ENCODE measurements at places on chromosomes 13 and 19.

DNA sequence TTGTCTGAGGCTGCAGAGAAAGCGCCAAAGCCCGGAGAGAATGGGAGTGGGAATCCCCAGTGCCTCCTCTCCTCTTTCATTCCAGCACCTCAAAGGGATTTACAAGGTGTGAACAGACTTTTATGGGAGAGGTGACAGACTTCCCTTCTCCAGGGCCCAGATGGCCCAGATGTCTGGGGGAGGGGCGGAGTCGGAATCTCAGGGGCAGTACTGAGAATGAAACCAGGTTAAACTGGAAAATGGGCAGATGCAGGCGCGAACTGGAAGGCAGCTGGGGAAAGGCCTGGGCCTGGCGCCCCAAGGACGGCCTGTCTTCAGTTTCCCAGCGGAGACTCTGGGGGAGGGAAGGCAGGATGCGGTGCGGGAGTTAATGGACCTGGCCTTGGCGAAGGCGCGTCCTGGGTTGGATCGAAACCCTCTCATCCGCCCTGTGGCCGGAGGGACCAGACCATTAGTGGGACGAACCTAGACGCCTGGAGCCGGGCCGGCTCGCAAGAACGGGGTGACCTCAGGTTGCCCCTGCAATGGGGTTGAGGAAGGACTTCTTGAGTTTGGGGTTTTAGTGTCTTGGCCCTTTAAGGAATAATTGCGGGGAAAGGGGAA lies 592 bp upstream of the TRIP10 start:
- H3K4me3 ChIP-seq, result peak overlapping the region; percentile 97
- no peaks in the 10 kb centered on the region for H3K27me3 ChIP-seq
- peak overlapping the region; percentile 96 for H3K27ac ChIP-seq
- DNase-seq, result no peak
- peaks cover 42% of the 10 kb centered on the region for H3K4me1 ChIP-seq

- H3K27ac ChIP-seq, result peak within 1 kb of the TSS; percentile 92
- peaks cover 29% of the 10 kb centered on the region for H3K36me3 ChIP-seq
- H3K27me3 ChIP-seq, result no peaks in the 10 kb centered on the region
- peak within 1 kb of the TSS; percentile 90 for H3K4me3 ChIP-seq
Observed at GRCh38 chr13:102773441-102774213, at the start of gene TEX30. Gene TEX30 (minus strand): TSS chr13:102773786. CDS start chr13:102770026, 3,760 bp downstream.

- no peak overlapping the region for H3K27ac ChIP-seq
- H3K4me3 ChIP-seq, result no peak overlapping the region
- no peak for DNase-seq
- H3K36me3 ChIP-seq, result no peaks in the 10 kb centered on the region
- peaks cover 80% of the 10 kb centered on the region for H3K4me1 ChIP-seq
Observed at GRCh38 chr13:22107549-22107948, 436.7 kb downstream of the FGF9 start.

DNA sequence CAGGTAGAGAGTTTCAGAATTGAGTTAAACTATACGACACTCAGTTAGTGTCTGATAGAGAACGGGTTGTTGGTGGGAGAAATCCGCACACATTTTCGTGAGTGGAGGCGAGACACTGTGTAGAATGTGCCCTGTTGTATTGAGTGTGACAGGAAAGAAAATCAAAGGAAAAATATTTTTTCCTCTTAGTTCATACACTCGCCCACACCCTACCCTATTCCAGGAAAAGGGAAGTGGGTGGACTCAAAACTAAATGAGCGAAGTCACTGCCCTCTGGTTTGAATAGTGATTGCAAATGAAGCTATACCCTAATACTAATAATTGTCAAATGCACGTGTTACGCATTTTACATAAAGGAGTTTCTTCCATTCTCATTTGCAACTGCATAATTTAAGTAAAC lies 2.0 kb downstream of the ZNF347 start:
- H3K27me3 ChIP-seq, result peaks cover 11% of the 10 kb centered on the region
- peak overlapping the region; percentile 80 for H3K4me3 ChIP-seq
- DNase-seq, result no peak
- peaks cover 83% of the 10 kb centered on the region for H3K36me3 ChIP-seq

GRCh38 chr13:40494946-40495620 lies 171.4 kb downstream of the FOXO1 start:
- peak overlapping the region; percentile 60 for H3K4me3 ChIP-seq
- H3K27me3 ChIP-seq, result no peaks in the 10 kb centered on the region
- H3K36me3 ChIP-seq, result no peaks in the 10 kb centered on the region
- no peak for DNase-seq
- peak overlapping the region; percentile 90 for H3K27ac ChIP-seq
- peaks cover 76% of the 10 kb centered on the region for H3K4me1 ChIP-seq

DNA sequence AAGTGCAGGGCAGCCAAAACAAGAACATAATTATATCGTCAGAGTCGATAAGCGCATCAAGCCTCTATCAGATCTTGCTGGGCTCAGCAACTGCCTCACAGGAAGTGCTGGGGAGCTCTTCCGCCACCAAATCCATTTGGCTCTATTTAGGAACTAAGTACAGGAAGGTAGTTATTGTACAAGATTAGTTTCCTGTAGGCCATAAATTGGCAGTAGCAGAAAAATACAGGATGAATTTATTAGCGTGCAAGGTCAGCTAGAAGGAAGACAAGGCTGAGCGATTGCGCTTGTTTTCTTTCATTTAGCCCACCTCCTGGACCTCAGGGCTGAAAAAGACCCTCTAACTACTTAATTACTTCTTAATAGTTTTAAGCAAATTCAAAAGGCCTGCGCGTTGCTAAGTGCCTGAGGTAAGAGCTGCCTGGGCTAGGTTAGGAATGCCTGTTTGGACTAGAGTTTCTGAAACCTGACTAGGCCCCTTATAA lies 118.5 kb downstream of the IRS2 start:
- no peak for DNase-seq
- H3K36me3 ChIP-seq, result no peaks in the 10 kb centered on the region
- H3K27me3 ChIP-seq, result peaks cover 2% of the 10 kb centered on the region

- H3K36me3 ChIP-seq, result no peaks in the 10 kb centered on the region
- no peaks in the 10 kb centered on the region for H3K27me3 ChIP-seq
- H3K4me3 ChIP-seq, result no peak overlapping the region
- H3K27ac ChIP-seq, result peak overlapping the region; percentile 18
- DNase-seq, result no peak
- H3K4me1 ChIP-seq, result peaks cover 25% of the 10 kb centered on the region
Observed at GRCh38 chr13:113846636-113847318, 17.1 kb downstream of the GAS6 start.

All from activated T-cell treated with anti-CD3 and anti-CD28 coated beads, Interleukin-2, amount 50 U/mL, for 24 hours (primary cell).